Kidney capillary endothelial cell (primary cell): ENCODE measurements at places on chromosomes 16 and 17.

DNA sequence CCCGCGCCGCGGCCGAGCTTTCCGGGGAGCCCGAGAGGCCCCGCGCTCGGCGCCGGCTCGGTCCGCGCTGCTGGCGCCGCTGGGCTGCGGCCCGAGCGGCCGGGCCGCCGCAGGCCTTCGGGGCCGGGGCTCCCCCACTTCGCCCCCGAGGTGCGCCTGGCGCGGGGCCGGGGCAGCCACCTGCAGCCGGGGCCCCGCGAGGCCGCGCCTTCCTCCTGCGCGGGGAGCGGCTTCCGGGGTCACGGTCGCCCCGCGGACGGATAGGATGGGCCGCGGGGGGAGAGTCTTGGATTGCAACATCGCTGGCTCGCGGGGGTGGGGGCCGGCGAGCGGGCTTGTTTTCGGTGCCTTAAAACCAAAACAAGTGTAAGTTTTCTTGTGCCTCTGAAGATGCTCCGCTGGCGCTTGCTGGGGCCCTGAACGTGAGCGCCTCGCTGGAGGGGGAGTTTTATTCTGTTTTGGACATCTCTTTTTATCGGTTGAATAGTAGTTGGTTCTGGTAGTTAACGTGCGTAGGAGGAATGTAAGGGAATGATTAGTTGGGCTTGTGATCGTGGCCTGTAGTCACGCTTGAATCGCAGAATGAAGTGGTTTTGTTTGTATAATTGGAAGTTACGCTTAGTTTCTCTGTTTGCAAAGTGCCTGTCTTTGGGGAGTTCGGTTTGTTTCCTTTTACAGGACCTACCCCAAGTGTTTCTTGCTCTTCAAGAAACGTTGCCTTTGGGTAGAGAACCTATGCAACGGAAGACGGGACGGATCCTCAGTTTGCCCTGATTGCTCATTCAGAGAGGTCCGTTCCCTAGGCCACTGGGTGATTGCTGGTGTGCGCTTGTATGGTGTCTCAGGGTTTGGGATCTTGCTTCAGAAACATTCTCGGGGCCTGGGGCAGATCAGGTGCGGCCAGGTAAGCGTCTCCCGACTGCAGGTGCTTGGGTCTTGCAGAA is 724 bp downstream of the UBE2I start:
- no peak for DNase-seq

DNA sequence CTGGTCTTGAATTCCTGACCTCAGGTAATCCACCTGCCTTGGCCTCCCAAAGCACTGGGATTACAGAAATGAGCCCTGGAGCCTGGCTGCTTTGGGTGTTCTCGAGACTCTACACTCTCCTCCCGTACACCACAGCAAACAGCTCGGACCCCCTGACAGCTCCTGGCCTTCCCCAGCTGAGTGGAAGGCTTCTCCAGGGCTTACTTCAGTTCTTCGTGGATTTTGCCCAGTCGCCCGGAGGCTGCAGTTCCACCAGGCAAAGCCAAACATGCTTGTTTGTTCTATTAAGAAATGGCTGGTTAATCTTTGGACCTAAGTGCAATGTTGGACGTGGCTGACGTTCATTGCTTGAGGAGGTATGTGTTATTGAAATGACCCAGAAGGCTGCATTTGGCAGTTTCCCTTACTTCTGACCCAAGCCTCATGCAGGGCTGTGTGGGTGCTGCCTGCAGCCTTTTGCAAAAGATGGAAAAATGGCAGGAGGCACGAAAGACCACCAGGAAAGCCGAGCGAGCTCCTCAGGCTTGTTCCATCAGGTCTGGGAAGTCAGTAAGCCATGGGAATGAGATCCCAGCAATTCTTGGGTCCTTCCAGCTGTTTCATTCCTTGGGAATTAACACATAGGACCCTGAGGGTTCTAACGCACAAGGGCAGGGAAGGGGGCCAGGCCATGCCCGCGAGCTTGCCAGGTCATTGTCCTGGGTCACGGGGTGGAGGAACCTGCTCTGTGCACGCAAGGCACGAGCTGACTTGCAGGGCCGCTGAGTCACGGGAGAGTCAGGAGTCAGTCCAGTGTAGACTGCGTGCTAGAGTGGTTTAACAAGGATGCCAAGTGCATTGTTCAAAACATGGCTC is 23.9 kb upstream of the KLHDC4 start:
- DNase-seq: no peak

DNA sequence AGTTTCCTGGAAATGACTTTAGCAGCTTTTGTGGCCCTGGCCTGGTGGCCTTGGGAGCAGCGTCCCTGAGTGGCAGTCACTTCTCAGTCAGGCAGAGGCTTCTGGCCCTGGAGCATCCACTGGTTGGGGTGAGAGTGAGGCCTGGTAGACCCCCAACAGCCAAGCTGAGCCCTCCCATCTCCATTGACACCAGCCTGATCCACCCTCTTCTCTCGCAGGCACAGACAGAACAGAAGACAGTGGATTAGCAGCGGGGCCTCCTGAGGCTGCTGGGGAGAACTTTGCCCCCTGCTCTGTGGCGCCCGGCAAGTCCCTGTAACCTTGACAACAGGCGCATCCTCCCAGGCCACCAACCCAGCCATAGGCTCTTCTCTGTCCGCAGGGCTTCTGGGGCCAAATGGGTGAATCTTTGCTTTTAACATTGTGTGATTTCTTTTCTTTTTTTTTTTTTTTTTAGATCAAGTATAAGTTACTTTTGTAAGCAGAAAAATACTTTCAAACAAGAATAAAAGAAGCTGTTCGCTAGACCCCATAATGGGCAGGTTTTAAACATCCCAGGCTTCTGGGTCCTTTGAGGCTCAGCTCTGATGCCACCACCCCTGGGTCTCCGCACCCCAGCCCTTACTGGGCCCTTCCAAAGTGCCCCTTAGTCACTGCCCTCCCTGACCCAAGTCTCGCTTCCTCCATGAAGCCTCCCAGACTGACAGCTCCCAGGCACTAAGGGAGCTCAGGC is 12.7 kb upstream of the FLYWCH1 start:
- DNase-seq: no peak

DNA sequence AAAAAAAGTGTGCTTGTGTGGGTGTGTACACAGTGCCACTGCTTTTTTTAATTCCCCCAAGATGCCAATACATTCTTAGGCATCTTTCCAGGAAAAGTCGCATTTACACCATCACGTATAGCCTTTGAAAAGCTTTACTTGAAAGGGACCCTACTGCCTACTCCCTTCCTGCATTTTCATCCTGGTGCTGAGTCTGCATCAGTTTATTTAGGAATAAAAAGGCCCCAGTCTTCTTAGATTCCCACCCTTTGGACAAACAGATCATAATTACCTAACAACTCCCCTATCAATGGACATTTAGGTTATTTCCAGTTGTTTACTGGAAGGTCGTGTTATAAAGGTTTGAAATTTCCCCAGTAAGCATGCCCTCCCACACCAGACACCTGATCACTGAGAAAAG is 54.9 kb downstream of the CLEC16A start:
- no peak for DNase-seq

- DNase-seq: no peak
These were observed 12.5 kb downstream of the TOM1L2 start for GRCh38 chr17:17959520-17960361.

GRCh38 chr16:85399583-85400284 is 213.4 kb upstream of the GSE1 start:
- no peak for DNase-seq

DNA sequence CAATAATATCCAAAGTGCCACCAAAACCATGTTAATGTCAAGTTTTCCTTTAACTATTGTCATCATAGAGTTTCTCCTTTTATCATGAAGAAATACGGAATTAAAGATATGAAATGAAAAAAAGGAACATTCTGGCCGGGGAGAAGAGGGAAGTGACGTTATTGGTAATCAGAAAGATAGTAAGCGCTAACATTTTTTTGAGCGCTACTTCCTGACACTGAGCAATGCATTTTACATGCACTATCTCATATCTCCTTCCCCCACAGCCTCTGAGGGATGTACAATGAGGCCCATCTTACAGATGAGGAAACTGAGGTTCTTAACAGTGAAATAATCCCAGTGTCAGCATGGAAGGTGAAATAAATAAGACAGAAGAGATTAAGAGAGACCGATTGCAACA is 410.9 kb downstream of the SOX9 start:
- DNase-seq: no peak

GRCh38 chr16:79163691-79164387 is 436.7 kb downstream of the MAF start:
- DNase-seq: no peak

DNA sequence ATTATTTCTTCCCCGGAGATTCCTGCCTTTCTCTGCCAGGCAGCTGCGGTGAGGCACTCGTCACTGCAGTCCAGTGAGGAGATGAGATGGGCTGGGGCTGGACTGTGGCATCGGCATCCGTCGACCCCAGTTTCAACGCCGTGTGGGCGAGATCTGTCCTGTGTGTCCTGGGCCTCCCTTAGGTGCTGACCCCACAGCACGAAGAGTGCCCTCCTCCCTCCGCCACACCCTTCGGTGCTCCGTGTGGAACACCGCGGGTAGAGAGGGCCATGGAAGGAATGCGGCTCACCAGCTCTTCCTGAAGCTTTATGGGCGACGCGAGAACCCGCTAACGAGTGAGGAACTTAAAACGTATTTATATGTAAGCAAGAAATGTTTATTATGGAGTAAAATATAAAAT is 17.6 kb downstream of the ACSF3 start:
- no peak for DNase-seq

- DNase-seq: no peak
These were observed 58.2 kb downstream of the SHCBP1 start for GRCh38 chr16:46562979-46563378.
